ENCODE measurements at places on chromosomes 11 and 22.
A peak's percentile ranks its signal among the peaks of the same experiment; 100 is the strongest.

DNA sequence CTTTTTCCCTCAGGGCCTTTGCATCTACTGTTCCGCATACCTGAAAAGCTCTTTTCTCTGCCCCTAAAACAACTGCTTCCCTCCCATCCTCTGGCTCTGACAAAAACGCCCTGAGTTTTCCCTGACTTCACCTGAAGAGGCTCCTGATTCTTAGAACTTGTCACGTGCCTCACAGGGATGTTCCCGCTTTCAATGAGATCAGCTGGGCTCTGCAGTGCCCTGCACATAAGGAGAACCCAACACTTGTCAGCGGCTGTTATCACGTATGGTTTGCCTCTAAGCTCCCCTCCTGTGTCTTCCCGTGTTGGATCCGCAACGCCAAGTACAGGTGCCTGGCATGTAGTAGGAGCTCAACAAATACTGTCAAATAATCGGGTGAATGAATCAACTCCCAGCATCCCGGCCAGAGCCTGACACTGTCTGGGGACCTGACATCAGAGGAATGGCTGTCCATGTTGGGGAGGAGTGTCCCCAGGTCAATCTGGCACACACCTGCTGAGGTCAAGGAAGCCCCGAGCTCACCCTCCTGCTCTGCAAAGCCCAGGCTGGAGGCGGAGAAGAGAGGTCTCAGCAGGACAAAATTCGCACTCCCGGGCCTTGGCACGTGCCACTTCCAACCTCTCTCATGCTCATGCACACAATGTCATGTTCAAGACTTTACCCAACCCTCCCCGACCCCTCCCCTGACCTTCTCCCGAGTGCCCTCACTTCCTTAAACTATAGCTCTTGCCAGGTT lies 4.2 kb upstream of the GRK2 start:
- no peak for DNase-seq

- peak; percentile 98 for DNase-seq
Measured at GRCh38 chr22:29267858-29268510, at the start of the genes EWSR1 and RHBDD3. EWSR1 (plus strand) TSS chr22:29268268; CDS start chr22:29268337, 69 bp downstream. RHBDD3 (minus strand) TSS chr22:29267981; CDS start chr22:29265626, 2,355 bp downstream.

DNA sequence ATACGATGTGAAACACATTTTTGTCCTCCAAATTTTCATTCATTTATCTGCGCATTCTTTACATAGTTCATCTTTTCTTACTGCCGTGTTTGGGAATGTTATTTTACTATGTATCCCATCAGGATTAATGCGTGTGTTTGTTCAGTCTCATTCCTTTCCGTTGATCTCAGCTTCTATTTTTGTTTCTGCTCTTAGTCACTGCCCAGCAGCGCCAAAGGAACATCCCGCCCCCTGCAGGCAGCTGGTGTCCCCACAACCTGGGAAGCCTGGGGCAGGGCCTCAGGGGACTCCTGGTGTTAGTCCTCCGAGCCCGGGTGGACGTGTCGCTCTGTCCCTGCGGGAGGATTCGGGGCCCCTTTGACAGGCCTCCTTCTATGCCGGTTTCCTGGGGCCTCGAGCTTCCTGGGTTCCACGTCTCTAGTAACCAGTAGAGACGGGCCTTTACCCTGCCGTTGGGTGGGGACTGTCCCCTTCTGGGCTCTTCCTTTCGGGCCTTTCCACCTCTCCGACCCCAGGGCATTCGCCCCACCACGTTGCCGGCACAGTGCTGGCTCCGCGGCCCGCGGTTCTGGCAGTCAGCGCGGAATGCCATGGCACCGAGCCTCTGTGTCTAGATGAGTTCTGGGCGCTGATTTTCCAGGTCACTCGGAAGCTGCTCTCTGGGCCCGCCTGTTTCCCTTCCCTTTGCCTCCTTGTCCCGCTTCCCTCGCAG lies 39.8 kb downstream of the WEE1 start:
- DNase-seq = peak; percentile 99

- peak; percentile 75 for DNase-seq
Measured at GRCh38 chr11:96219981-96220623, 122.9 kb downstream of the MAML2 start.

DNA sequence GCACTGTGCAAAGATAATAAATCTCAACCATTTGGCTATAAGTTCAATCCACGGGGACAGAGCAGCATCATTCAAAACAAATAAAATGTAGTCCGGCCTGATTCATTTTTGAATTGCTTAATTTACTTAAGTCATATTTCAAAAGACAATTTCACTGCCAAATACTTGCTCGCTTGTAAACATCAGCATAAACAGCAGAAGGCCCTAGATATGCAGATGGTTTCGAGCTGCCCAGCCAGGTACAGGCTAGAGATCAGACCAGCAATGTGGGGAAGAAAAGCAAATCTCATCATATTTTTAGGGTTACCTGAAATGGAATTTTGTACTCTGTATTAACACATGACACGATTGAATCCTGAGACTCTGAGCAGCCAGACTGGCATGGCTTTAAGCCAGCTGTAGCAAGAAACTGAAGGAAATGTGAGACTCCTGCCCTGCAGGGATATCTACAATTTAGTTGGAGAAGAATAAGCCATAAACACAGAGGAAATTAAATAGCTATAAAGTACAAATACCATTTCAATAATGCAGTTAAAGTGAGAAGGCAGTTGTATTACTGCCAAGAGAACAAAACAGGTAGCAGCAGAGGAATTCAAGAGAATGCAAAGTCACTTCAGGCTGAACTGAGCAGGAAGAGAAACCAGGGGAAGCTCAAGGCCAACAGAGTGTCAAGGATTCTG lies 440.3 kb downstream of the ETS1 start:
- DNase-seq = no peak

DNA sequence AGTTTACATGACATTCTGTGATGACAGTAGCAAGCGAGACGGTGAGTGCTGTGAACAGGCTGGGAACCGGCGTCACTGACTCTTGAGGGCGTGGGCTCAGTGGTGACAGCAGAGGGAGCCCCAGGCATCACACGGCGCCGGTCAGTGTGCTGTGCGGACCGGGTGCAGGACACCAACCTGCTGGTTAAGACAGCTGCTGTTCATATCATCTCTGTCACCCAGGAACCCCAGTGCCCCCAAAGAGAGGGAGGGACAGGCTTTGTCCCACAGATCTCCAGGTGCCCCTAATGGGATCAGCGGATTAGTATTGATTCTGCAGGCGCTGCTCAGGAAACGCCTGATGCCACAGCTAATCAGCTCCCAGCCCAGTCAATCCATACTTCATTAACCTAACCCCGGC lies 18.4 kb downstream of the B3GAT1 start:
- DNase-seq = no peak

DNA sequence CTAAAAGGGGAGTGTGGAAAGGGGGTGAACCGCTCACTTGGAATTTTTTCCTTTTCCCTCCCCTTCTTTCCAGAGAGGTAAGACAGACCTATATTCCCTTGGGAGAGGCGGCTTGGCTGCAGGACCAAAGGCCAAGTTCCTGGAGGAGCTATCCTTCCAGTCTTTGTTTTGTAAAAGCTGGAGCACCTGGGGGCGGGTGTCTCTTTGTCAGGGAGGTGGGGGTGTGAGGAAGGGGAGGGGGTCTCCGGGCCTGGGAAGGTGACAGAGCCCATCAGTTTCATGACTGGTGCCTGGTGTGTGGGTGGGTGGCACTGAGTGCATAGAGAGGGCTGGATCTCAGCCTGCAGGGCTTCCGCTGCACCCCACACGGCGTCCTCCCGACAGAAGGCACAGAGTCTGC lies 18.5 kb downstream of the PTPN5 start:
- DNase-seq = no peak

DNA sequence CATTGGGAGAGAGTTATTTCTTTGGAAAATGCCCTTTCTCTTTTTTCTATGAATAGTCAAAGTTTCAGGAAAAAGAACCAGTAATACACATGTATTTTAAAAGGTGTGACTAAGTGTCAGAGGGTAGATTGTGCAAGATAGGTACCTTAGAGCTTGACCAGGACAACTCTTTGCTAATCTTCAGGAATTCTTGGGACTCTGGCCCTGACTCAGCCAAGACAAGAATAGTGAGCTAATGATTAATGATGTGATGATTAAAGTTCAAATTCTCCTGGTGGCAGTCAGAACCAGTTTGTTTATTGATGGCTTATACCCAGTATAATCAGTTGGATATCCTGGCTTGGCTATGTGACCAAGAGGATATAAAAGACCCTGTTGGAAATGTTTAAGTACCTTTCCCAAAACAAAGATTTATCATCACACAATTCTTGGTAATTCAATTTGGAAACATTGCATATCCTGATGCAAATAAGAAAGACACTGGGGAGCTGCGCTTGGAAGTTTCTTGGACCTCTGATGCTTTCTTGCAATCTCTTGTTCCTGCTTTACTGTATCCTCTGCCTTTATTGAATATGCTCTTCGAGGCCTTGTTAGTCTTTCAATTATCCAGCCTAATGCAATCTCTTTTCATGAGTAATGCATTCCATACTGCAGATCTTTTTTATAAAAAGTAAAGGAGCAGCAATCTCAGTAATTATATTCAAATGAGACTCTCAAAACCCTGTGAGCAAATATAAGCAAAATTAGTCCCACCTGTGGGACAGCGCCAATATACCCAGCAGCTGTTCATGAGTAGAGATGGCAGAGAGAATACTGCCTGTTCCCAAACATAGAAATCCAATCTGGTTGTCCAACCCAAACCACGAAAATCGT lies 48.0 kb upstream of the CEP126 start:
- no peak for DNase-seq

Measured in fibroblast of pulmonary artery (primary cell).